ENCODE measurements at places on chromosomes 11 and 22.

DNA sequence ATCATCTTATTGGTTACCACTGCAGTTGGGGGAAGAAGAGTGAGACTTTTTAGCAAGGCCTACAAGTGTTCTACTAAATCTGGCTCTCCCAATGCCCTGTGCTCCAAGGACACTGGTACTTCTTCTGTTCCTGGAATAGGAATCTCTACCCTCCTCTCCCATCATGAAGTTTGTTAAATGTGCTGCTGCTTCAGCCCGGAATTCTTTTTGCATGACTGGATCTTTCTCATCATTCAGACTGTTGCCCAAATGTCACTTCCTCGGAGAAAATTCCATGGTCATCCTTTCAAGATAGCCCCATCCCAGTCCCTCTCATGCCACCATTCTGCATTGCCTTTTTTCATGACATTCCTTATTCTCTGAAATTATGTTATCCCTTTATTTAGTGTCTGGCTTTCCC, 400.8 kb downstream of the SOX6 start:
- no peak for DNase-seq

GRCh38 chr11:87820011-87820410, 355.2 kb downstream of the RAB38 start:
- no peak for DNase-seq

- no peak for DNase-seq
Observed at GRCh38 chr22:42937164-42937843, 77.6 kb downstream of the PACSIN2 start.

- no peak for DNase-seq
Observed at GRCh38 chr11:134533511-134533910, 121.5 kb upstream of the B3GAT1 start.

- DNase-seq, result peak; percentile 33
Observed at GRCh38 chr22:27993774-27994350, 74.8 kb upstream of the PITPNB start.
